ENCODE measurements at places on chromosomes 3 and 15.

- no peak for DNase-seq
These were observed 67.9 kb upstream of the CHL1 start for GRCh38 chr3:128515-129172.

- DNase-seq = peak; percentile 3
These were observed 68.8 kb upstream of the PRR23E start for GRCh38 chr3:127124120-127124519.

GRCh38 chr3:56911363-56911762 is 109.6 kb upstream of the ARHGEF3 start:
- DNase-seq = no peak

DNA sequence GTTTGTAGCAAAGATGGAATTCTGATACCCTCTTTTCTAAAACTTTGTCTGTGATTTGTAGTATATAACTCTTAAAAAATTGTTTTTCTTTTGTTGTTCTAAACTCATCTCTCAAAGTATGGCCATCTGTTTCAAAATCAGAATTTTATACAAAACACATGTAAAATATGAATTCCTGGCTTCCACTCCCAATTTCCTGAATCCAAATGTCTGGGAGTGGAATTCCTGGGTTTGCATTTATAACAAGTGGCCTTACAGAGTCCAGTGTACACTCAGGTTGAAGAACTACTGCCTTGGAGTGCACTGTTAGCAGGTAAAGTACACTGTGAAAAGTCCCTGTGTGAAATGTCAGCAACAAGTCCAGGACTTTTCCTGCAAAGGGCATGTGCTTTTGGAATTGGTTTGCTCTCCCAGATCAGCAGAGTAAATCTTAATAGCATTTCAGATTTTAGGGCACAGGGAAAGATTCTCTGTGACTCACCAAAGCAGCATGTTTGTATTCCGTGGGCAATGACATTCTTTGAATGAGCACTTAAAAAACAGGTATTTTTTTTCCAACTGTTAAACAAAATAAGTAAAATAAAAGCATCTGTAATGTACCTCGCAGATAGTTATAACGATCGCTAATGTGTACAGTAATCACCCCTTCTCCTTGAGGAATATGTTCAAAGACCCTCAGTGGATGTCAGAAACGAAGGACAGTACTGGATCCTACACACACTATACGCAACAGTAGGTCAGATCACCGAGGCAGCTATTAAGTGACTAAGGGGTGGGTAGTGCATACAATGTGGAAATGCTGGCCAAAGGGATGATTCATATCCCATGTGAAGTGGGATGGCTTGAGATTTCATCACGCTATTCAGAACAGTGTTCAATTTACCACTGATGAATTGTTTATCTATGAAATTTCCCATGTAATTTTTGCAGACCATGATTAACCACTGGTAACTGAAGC is 2.0 kb upstream of the CLDN16 start:
- DNase-seq = peak; percentile 94

GRCh38 chr3:127784865-127785710 is 37.2 kb downstream of the MGLL start:
- DNase-seq = no peak

DNA sequence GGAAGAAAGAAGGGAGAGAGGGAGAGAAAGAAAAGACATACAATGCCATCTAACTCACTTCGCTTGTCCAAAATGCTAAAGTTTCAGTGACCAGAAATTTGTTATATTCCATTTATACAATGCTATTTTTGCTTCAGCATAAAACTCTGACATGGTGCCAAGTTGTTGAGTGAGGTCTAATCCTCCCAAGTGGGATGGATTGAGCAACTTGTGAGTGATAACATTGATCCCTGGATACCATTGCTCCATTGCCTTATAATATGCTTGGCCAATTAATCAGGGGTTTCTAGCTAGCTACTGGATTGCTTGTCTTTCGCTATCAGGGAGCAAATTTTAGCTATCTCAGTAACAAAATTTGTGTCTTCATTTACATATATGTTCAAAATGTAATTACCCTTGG is 615.6 kb upstream of the DPPA4 start:
- no peak for DNase-seq

- no peak for DNase-seq
These were observed 112.0 kb downstream of the SOX2 start for GRCh38 chr3:181823716-181824115.

DNA sequence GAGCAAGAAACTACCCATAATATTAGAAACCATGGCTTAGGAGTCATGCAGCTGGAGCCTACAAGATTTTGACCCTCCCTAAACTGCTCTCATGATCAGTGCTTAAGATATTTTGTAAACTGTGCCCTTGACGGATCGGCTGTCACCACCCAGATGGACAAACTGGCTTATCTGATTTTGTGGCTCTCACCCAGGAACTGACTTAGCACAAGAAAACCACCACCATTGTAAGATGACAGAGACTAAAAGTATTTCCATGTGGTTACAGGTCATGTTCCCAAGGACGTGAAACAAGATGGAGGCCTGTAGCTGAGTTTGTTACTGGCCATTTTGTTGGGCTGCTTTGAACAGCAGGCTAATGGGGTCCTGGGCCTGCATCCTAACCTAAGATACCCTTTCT is 940.9 kb downstream of the OTOL1 start:
- DNase-seq = peak; percentile 65

DNA sequence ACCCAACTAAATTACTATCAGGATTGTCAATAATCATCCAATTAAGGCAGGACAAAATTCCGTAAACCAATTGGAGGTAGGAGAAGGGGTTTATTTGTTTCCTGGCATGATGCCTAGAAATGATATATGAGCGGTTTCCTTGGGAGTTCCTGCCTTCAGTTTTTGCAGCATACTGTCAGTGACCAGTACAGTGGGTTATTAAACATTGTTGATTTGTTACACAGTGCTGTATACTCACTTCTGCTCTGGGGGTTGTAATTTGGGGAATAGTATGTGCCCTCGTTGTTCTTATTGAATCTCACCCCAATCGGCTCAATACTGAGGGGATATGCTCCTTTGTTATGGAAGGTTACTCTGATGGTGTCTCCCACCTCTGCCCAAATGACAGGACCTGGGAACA is 22.2 kb downstream of the CP start:
- peak; percentile 34 for DNase-seq

DNA sequence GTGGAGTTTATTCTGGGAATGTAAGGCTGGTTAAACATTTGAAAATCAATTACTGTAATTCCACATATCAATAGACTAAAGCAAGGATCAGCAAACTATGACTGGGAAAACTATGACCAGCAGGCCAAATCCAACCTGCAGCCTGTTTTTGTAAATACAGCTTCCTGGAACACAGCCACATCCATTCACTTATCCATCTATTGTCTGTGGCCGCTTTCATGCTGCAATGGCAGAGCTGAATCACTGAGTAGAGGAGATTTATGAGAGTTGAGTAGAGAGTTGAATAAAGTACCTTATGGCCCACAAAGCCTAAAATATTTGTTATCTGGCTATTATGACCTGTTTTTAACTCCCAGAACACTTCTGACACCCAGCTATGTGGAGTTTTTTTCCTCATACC is 12.2 kb downstream of the MYLK start:
- DNase-seq = peak; percentile 67

DNA sequence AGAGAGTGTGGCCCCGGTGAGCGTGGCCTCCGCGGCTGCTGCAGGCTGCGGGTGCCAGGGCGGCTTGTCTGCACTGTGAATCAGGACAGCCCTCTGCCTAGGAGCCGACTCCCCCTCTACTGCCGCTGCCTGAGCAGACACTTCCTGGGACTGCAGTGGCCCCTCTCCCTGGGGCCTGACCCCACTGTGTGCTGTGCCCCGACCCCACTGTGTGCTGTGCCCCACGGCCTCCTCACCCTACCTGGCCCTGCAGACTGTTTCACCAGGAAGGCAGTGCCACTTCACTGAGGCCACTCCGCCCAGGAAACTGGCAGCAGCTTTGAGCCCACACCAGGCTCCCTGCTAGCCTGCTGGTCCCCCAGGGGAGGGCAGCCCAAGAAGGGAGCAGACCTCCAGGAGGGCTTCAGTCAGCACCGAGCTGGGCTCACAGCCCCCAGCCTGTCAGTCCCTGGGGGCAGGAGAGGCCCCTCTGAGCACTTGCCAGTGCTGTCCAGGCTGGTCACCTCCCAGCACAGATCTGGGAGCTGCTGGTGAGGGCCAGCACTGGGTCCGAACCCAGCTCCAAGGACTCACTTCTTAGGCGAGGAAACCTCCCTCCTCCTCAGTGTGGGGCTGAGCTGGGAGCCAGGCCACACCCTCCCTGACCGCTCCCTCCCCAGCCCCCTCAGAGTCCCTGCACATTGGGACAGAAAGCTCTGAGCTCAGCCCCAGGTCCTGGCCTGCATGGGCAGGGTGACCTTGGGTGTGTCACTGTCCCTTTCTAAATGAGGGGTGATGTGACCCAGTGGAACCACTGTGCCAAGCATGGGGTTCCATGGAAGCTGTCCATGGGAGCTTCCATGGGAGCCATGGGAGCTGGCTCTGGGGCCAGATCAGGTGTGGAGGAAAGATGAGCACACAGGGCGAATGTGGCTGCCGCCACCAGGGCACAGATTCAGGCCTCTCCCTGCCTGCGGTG is 56.8 kb downstream of the DNAJB8 start:
- no peak for DNase-seq

GRCh38 chr15:85825719-85826118 is 31.0 kb upstream of the KLHL25 start:
- no peak for DNase-seq

- peak; percentile 51 for DNase-seq
These were observed 56.5 kb downstream of the DCLK3 start for GRCh38 chr3:36707623-36708409.

DNA sequence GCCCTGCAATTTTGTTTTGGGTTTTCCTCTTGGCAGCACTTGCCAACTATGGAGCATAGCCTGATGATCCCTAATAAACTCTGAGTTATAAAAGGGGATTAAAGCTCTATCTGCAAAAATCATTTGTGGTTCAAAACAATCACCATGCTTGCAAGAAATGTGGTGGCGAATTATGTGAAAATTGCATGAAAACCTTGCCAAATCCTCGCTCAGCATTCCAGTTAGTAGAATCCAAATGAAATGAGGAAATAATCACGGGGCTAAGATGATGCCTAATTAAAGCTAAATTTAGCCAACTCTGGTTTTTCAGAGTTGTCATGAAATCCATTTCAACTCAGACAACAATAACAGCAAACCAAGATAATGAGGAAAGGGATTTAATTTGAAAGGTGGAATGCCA is 73.0 kb upstream of the PROK2 start:
- DNase-seq = no peak

GRCh38 chr3:38029400-38030125 is at the start of gene PLCD1:
Gene PLCD1 (minus strand): TSS chr3:38029642. CDS start chr3:38029539, 103 bp downstream.
- DNase-seq = peak; percentile 54

GRCh38 chr3:11930084-11930483 is 74.1 kb upstream of the SYN2 start:
- no peak for DNase-seq

DNA sequence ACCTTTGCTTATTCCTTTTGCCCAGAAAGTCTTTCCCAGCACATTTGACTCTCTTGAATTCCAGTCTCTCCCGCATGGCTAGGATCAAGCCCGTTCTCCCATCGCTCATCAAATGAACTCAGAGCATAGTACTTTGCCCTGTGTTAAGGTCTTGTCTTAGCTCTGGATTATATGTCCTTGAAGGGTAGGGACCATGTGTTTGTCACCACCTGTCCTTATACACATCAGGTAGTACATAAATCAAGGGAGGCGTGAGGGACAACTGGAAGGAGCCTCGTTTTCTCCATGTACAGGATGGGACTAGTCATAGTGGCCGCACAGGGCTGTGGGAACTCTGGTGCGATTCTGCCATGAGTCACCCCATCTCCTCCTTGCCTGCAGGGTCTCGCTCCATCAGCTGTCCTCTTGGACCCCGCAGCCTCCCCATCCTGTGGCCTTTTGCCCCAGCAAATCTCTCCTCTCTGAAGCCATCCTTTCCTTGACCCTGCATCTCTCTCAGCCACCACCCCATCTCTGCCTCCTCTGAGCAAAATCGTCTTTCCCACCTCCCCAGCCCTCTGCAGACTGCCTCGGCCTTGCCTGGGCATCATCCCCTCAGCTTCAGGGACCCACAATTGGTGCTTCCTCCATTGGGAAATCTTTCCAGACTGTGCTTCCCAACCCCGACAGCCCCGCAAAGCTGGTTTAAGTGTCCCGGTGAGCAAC is 33.4 kb upstream of the RAB6B start:
- DNase-seq = no peak

DNA sequence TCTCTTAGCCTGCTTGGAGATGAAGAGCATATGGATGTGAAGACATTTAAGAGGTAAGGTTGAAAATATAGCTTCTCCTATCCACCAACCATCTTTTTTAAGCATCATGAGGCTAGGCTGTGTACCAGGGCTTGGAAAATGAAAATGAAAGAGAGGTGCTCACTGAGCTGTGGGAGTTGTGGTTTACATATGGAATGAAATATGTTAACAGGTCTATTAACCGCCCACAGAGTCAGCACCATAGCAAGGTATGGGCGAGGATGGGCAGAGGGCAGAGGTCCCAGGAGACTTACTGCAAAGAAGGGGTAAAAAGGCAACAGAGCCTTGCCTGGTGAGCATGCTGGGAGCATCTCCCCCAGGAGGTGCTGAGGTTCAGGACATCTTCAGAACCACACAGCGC is 273.1 kb downstream of the GABRG3 start:
- DNase-seq = no peak

- no peak for DNase-seq
These were observed 1242.5 kb upstream of the GBE1 start for GRCh38 chr3:83003917-83004316.

DNA sequence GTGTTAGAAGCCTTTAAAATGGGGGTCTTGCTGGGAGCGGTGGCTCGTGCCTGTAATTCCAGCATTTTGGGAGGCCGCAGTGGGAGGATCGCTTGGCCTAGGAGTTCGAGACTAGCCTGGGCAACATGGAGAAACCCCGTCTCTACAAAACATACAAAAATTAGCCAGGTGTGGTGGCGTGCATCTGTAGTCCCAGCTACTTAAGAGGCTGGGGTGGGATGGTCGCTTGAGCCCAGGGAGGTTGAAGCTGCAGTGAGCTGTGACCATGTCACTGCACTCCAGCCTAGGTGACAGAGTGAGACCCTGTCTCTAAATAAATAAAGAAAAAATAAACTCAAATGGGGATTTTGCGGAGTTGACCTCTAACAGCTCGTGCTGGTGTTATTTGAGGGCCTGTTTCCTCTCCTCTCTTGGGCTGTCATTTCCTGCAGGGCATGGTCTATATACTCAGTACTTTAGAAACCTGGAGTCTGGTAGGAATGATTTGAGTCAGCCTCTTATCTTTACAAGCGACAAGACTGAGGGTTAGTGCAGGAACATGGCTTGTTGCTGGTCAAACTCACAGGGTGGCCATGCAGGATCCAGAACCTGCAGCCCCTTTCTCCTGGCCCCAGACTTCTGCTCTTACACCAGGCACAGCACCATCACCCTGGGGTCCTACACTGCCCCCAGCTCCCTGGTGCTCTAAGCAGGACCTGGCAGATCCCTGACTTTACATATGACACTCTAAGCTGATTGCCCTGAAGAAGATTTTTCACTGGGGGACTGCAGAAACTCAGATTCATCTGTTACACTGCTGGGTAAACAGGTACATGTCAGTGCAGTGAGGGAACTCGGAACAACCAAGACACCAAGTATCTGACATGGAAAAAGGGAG is 15.1 kb downstream of the EHD4 start:
- DNase-seq = no peak

DNA sequence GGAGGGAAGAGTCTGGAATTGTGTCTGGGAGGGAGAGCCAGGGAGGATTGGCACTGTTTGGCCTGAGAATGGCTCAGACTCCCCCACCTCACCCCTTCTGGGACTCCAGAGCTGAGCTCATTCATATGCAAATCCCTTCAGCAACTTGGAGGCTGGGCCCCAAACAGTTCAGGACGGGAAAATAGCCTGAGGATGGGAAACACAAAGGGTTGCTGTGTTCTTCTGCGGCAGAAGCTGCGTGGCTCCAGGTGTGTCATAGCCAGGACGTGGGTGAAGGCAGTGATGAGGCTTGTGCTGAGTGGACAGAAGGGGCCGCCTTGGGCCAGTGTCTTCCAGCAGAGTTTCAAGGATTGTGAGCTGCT is 16.6 kb downstream of the MASP1 start:
- no peak for DNase-seq
